Heart right ventricle (tissue), 16 donors: ENCODE measurements at places on chromosomes 1 and 21.
A peak's percentile ranks its signal among the peaks of the same experiment; 100 is the strongest.

DNA sequence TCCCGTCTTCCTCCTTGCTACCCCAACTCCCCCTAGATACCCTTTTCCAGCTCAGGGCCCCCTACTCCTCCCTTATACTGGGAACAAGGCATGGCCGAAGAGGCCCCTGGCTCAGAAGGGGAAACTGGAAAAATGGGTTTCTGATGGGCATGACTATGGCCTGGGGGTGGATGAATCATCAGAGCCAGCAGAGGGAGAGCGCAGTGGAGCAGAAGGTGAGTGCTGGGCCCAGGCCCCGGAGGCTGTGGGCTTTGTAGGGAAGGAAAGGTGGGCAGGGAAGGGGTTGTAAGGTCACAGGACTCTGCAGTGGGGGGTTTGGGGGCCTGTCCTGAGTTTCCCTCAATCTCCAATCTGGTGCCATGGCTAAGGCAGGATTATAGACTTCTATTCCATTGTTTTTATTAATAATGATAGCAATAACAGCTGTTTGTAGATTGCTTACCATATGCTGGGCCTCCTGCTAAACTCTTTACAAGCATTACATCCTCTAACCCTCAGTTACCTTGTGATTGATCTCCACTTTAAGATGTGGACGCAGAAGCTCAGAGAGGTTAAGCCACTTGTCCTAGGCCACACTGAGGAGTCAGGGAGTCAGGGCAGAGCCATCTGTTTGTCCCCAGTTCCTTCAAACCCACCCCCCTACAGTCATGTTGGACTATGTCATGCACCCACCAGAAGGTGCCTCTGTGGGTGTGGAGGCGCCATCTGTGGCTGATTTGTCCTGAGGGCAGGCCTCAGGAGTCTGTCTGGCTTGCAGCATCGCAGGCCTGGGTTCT, 36.2 kb upstream of the ZNF362 start:
- no peaks in the 10 kb centered on the region for H3K27me3 ChIP-seq
- DNase-seq: no peak
- no peak overlapping the region for H3K4me3 ChIP-seq

DNA sequence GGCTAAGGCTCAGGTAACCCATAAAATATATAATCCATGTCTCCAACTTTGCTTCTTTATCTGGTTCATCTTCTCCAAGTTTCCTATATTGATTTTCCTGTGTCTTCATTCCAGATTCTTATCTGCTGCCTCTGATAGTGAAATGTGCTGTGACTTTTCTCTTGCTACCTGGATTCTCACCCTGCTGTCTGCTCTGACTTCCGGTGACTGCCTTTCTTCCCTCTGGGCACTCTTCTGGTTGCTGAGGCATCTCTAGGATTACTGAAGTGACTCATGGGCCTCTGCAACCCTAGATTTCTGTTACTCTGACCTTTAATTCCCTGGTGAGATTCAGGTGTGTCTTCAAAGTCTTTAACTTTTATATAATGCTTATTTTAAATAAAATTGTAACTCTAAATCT, 46.9 kb downstream of the GIPC2 start:
- no peak overlapping the region for H3K27ac ChIP-seq
- H3K36me3 ChIP-seq: no peaks in the 10 kb centered on the region
- peaks cover 4% of the 10 kb centered on the region for H3K4me1 ChIP-seq
- no peak overlapping the region for H3K4me3 ChIP-seq
- DNase-seq: no peak

- no peaks in the 10 kb centered on the region for H3K27me3 ChIP-seq
- H3K4me1 ChIP-seq: peaks cover 33% of the 10 kb centered on the region
- no peak overlapping the region for H3K4me3 ChIP-seq
- no peak for DNase-seq
Measured at GRCh38 chr1:43366179-43366578, 1.6 kb downstream of the ELOVL1 start.

DNA sequence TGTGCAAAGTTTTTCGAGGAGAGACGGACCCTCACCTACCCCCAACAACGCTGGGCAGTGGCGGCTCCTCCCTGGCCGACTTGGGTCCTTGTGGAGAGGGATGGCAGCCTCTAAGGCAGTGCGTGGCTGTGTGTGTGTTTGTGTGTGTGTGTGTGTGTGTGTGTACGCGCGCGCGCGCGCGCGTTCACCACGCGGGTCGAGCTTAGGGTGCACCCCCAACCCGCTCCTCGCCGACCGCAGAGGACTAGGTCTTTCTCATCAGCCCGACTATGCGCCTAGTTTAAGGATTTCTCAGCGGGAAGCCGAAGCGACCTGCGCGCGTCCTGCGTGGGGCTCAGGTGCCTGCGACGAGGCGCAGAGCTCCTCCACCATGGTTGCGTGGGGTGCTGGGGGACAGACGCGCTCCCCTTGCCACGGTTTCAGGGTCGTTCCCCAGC, 940 bp downstream of the SOX13 start:
- H3K27me3 ChIP-seq: no peaks in the 10 kb centered on the region
- H3K4me3 ChIP-seq: peak overlapping the region; percentile 87
- no peak for DNase-seq
- H3K27ac ChIP-seq: peak overlapping the region; percentile 86
- peaks cover 41% of the 10 kb centered on the region for H3K4me1 ChIP-seq
